ENCODE measurements at places on chromosomes 6 and 20. TPM values are rescaled to one million over a fixed set of nuclear protein-coding genes. Genes with fewer than 3 reads are reported as not detected.

The TCF21 gene
- not detected for polyA plus RNA-seq

The UBE2V1 gene
- polyA plus RNA-seq: 146 TPM

The SEMG1 gene
- not detected for polyA plus RNA-seq

The MEP1A gene
- polyA plus RNA-seq: not detected

The TRIM38 gene
- 5.7 TPM for polyA plus RNA-seq

The APCDD1L gene
- polyA plus RNA-seq: not detected

The FOXC1 gene
- not detected for polyA plus RNA-seq

The PDE7B gene
- not detected for polyA plus RNA-seq

The SCGN gene
- not detected for polyA plus RNA-seq

The MAS1 gene
- not detected for polyA plus RNA-seq

The ADGRF1 gene
- not detected for polyA plus RNA-seq

The OR2J3 gene
- not detected for polyA plus RNA-seq

The BPIFB1 gene
- not detected for polyA plus RNA-seq

The PSORS1C2 gene
- polyA plus RNA-seq: not detected

The APMAP gene
- polyA plus RNA-seq: 18.2 TPM

The FABP7 gene
- polyA plus RNA-seq: not detected

The OPRM1 gene
- polyA plus RNA-seq: not detected

The MAP7 gene
- 4.4 TPM for polyA plus RNA-seq

The GCLC gene
- polyA plus RNA-seq: 4.8 TPM

The C6orf52 gene
- 10.7 TPM for polyA plus RNA-seq

The CYP39A1 gene
- polyA plus RNA-seq: not detected

The LAMP5 gene
- not detected for polyA plus RNA-seq

The CEP57L1 gene
- polyA plus RNA-seq: 39.4 TPM

The NDUFAF5 gene
- polyA plus RNA-seq: 25.5 TPM

The WFDC2 gene
- not detected for polyA plus RNA-seq

The SRSF12 gene
- polyA plus RNA-seq: not detected

The HLA-DOA gene
- polyA plus RNA-seq: not detected

The AKIRIN2 gene
- polyA plus RNA-seq: 38.3 TPM

The ZSCAN9 gene
- polyA plus RNA-seq: 35.2 TPM

The MAD2L1BP gene
- polyA plus RNA-seq: 102 TPM

The MYB gene
- polyA plus RNA-seq: 153 TPM
